ENCODE measurements at places on chromosomes 5 and 9.

DNA sequence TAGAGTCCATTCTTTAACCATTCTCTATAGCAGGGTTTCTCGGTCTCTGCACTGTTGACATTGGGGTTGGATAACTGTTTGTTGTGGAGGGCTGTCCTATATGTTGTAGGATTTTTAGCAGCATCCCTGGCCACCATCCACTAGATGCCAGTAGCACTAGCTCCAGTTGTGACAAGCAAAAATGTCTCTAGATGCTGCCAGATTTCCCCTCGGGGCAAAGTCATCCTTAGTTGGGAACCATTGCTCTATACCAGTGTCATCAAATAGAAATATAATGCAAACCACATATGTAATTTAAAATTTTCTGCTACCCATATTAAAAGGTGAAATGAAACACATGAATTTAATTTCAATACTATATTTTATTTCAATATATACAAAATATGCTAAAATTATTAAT lies 2.9 kb downstream of the TTC23L start:
- DNase-seq = peak; percentile 67

DNA sequence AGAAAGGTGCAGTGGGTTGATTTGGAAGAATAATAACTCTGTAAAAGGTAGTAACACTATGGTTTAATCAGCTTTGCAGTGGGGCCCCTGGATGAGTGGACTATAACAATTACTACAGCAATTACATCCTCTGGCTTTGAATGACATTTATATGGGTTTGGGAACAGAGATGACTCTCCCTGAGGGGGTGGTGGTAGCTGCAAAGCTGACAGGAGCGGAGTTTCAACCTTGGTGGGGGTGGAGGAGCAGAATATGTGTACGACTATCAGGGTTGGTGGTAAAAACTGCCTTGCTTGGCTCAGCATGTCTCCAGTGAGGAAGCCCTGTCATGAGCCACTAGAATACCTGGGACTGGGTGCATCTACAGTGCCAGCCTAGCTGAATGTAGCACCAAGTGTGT lies 28.3 kb upstream of the NR3C1 start:
- no peak for DNase-seq

GRCh38 chr5:109620651-109621050 lies 69.1 kb upstream of the MAN2A1 start:
- no peak for DNase-seq

DNA sequence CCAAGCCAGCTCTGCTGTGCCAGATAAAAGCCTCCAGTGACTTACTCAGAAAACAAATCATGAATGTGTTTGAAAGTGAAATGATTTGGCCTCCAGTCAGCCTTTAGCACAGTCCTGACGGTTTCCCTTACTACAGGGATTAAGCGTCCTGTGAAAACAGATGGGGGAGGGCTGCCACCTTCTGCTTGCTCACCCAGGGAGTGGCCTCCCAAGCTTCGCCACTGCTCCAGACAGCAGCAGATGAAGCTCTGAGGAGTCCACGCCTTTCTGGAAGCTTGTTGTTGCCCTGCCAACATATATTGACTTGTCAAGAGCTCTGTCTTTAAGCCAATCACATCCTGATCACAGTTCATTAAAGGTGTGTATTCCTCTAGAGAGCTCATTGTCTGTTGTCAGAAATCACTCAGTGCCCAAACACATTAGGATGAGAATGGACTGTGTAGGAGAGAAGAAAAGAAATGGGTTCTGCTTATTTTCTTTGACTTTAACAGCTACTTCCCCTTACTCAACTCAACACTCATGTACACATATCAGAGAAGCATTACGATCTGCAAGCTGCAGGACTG lies 4.9 kb upstream of the FYB1 start:
- peak; percentile 52 for DNase-seq

GRCh38 chr5:112036206-112036605 lies 279.2 kb upstream of the NREP start:
- peak; percentile 46 for DNase-seq

DNA sequence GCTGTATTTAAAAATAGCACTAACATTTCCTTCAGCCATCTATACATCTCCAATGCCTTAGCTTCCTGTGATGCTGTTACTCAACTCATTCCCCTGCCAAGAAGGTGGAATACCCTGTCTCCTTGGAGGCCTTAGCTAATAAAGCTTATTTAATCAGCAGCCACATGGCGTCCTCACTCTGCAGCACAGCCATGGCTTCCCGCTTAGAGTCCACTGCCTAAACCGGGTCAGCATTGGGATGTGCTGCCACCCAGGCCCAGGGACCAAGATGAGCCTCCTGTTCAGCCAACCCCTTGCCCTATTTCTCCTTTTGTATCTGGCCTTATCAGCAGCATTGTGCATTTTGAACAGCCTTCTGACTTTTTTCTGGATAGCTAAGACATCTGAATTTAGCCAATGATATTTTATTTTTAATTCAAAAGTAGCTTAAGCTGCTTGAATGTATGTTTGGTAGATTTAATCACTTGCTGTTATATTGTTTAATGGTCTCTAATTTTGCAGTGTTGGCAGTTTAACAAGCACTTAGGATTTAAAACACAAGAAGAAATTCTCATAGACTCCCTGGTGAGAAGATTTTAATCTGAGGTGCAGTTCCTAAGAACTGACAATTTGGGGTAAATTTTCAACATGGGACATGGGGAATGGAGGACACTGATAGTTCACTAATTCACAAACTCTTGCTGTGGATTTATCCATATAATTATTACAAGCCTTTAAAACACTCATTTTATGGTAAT lies 113.0 kb downstream of the RPS23 start:
- DNase-seq = no peak

- DNase-seq = peak; percentile 67
Observed at GRCh38 chr5:39533749-39534148, 109.0 kb upstream of the DAB2 start.

Measured in trophoblast cell (in vitro differentiated cells and primary cell).